ENCODE measurements at places on chromosomes 1 and 21.
A peak's percentile ranks its signal among the peaks of the same experiment; 100 is the strongest.

GRCh38 chr1:57254022-57254421, 169.8 kb downstream of the DAB1 start:
- no peak for DNase-seq

DNA sequence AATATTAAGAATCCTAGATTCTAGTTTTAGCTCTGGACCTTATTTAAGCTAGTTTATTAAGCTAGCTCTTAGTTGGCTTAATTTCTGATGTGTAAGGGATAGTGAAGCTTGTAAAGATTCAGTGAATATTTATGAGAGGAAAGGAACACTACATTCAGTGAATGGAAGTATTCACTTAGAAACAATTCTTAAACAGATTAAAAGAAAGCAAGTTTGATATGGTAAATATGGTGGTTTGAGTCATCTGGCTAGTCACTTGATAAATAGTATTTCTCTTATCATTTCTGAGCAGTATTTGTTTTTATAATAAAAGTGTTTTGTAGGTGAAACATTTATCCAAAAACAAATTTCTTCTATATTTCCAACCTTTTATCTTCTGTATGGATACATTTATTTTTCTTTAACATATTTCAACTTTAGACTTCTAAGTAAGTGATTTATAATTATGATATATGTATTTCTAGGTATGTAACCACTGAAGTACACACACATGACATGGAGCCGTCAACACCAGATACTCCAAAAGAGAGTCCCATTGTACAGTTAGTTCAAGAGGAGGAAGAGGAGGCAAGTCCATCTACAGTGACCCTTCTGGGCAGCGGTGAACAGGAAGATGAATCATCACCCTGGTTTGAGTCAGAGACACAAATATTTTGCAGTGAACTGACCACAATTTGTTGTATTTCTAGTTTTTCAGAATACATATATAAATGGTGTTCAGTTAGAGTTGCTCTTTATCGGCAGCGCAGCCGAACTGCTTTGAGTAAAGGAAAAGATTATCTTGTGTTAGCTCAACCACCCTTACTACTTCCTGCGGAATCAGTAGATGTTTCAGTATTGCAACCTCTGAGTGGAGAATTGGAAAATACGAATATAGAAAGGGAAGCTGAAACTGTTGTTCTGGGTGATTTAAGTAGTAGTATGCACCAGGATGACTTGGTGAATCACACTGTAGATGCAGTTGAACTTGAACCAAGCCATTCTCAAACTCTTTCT, 55.6 kb downstream of the SUCO start:
- DNase-seq: no peak

- DNase-seq: peak; percentile 32
Measured at GRCh38 chr1:92538048-92538412, 51.3 kb upstream of the GFI1 start.

- no peak for DNase-seq
Measured at GRCh38 chr1:30806381-30807317, 49.1 kb upstream of the LAPTM5 start.

- DNase-seq: no peak
Measured at GRCh38 chr1:94743862-94744261, 76.3 kb upstream of the SLC44A3 start.

- no peak for DNase-seq
Measured at GRCh38 chr1:8562881-8563865, 245.3 kb downstream of the SLC45A1 start.

GRCh38 chr1:211369640-211370039, 43.0 kb downstream of the TRAF5 start:
- DNase-seq: no peak

DNA sequence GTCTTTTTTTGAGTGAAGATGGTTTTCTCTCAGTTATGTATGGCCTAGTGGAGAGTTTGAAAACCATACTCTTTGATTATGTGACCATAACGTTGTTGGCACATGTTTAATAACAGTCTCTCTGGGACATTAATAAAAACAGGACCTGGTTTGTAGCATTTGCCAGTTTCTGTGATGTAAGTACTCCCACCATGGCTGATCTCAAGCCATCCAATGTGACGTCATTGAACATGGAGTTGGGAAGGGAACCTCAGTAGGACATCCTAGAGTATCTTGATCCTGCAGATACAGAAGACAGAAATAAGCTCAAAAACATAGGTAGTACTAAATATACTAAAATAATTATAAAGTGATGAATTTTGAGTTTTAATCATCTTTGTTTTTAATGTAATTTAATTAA, 107.0 kb downstream of the ACTL8 start:
- DNase-seq: no peak

DNA sequence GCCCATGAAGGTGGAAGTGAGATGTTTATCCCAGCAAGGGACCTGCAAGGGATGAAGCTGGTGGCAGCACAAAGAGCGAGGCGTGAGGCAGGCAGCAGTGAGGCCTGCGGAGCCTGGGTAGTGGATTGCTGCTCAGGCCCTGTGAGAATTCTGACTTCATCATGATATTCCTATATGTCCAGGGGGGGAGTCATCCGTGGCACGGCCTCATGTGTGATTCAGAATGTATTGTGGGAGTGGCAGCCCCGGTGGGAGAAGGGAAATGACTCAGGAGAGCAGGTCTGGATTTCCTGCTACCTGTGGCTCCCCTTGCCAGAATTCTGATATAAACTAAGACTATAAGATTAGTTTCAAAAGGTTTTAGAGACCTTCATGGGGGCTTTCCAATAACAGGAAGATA, 240.9 kb downstream of the CAMTA1 start:
- no peak for DNase-seq

DNA sequence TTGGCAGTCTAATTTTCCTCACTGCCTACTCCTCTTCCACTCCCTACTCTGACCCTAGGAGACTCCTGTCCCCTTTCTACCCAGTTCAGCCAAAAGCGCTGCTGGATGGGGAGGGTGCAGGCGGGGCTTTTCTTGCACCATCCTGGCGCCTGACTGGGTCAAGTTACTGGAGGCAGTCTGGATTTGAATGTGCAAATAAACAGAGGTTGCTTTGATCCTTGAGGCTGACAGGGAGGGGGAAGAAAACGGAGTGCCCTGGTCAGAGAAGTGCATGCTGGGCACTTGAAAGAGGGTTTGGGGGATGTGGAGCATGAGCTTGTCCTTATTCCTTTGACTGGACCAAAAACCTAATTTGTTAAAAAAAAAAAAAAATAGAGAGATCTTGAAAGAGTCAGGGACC, 76.8 kb upstream of the SOX13 start:
- no peak for DNase-seq

GRCh38 chr1:233443040-233443760, 115.7 kb downstream of the MAP3K21 start:
- DNase-seq: no peak

- DNase-seq: no peak
Measured at GRCh38 chr1:9281908-9282695, 10.6 kb upstream of the SPSB1 start.

GRCh38 chr1:57311411-57311810, 112.4 kb downstream of the DAB1 start:
- DNase-seq: no peak

DNA sequence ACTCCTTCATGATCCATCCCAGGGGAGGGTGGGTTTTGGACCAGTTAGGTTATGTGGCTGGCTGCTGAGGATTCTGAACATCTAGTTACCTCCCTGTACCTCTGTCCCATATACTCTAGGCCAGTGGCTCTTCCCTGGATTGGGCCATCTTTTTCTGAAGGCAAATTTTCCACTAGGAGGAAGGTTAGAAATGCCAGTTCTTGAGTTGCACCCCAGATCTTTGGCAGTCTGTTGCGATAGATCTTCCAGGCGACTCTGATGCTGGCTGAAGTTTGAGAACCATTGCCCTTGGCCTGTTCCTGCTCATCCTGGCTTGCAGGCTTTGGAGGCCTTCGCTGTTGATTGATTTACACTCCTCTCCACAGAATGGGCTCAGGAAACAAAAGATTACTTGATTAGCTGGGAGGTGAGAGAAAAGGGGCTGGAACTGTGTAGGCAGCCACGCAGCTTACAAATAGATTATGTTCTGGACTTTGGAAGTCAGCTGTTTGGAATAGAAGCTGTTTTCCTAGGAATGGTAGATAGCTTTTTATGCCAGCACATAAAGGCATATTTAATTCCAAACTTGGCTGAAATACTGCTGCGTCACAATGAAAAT, 110.1 kb downstream of the MRPS6 start:
- no peak for DNase-seq

DNA sequence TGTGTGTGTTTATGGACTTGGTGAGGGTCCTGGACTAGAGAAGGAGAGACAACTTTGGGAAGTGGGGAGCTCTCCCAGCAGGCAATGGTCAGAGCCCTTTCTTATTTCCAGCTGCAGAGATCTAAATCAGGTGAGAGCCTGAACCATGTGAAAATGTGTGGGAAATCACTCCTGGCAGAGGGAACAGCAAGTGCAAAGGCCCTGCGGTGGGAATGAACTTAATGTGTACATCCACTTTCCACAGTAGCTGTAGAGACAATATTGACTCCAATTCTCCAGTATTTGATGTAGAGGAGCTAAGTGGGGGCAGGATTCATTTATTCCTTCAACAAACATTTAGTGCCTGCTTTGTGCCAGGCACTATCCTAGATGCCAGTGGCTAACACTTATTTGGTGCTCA, 14.7 kb upstream of the POU3F1 start:
- no peak for DNase-seq

GRCh38 chr1:20402585-20403422, 83.2 kb downstream of the CAMK2N1 start:
- no peak for DNase-seq

- peak; percentile 41 for DNase-seq
Measured at GRCh38 chr1:168504064-168504837, 39.5 kb downstream of the XCL2 start.

- DNase-seq: no peak
Measured at GRCh38 chr1:234705615-234706014, 95.6 kb upstream of the IRF2BP2 start.

- DNase-seq: no peak
Measured at GRCh38 chr1:109718495-109718894, 6.4 kb downstream of the GSTM5 start.

- DNase-seq: no peak
Measured at GRCh38 chr1:227767401-227768124, 32.3 kb downstream of the SNAP47 start.
